ENCODE measurements at places on chromosomes 4 and X. TPM values are rescaled to one million over a fixed set of nuclear protein-coding genes. Genes with fewer than 3 reads are reported as not detected.

The SSX2 gene
- total RNA-seq = not detected

The TMEM271 gene
- not detected for total RNA-seq

The LDB2 gene
- not detected for total RNA-seq

The DMRTC1B gene
- not detected for total RNA-seq

The PRDM5 gene
- total RNA-seq = 0.57 TPM

The ARR3 gene
- total RNA-seq = not detected

The SORBS2 gene
- not detected for total RNA-seq

The SPACA5 gene
- not detected for total RNA-seq

The DCLK2 gene
- not detected for total RNA-seq

The TBX22 gene
- not detected for total RNA-seq

All from activated naive CD4-positive, alpha-beta T cell treated with anti-CD3 and anti-CD28 coated beads for 36 hours (primary cell).